ENCODE measurements at places on chromosomes 13 and 19.

DNA sequence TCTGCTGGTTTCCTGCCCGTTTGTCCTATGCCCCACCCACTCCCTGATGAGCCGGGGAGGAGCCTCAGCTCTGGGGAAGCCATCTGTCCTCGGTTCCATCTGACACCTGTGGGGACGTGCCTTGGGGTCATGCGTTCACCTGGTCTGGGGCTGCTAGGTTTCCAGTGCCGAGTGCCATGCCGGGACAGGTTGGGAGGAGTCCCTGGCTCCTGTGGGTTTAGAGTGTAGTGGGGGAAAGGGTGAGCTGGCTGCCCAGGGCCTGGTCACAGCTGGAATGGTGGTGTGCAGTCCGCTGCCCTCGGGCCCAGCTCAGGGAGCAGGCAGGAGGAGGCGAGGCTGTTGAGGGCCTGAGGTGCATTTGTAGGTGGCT lies 2.5 kb downstream of the KDM4B start:
- DNase-seq = no peak

DNA sequence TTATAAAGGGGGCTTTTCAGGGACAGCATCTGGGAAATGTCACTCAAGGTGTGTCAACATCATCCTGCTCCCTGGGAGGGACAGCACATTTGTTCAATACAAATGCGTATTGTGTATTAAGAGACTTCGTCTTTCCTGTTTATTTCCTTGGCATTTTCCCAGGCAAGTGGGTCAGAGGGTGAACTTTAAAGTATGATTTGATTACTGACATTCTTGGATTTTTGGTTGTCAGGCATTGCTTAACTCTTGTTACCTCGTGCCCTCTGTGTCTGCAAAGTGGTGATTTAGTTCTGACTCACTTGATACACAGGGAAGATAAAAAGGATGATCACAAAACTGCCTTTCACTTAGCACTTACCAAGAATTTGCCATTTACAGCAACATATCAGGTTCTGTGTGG lies 292.7 kb downstream of the SUCLA2 start:
- no peak for DNase-seq

- DNase-seq = no peak
Observed at GRCh38 chr19:31054430-31054829, 294.8 kb downstream of the TSHZ3 start.

GRCh38 chr19:14432791-14433553 lies at the start of gene PKN1:
Gene PKN1, plus strand, starts transcription at chr19:14433306. Its CDS starts 216 bp downstream, at chr19:14433522.
- peak; percentile 24 for DNase-seq

GRCh38 chr19:51799774-51800472 lies 5.0 kb downstream of the FPR3 start:
- no peak for DNase-seq

- peak; percentile 26 for DNase-seq
Observed at GRCh38 chr13:50126993-50127725, 111.9 kb downstream of the KCNRG start.

DNA sequence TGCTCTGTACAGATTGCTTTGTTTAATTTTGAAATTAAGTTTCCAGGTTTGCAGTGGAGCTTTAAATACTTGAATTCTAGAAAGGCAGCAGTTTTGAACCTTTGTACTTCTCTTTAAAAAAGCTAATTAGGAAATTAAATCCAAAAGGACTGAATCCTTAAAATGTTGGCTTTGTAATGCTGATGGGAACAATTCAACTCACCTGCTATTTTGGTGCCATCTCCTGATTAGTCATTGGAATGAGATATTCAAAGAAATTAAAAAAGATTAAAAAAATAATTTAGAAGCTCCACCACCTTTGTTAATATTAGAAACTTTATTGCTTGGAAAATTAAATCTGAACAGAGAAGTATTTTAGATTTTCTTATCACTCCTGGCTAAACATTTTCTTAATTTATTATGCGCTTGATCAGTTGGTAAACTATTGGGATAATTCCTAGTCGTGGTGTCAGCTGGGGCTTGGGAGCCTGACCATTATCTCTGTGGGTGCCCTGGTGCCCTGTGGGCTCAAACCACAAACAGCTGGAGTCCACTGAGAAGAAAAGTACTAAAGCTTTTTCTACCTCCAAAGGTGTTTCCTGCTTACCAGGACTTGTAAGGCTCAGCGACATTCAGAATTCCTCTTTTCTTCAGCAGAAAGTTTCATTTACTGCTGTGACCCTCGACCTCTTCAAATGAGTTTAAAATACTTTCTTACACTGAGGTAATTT lies 540.4 kb downstream of the DIAPH3 start:
- DNase-seq = no peak

- DNase-seq = no peak
Observed at GRCh38 chr13:101417501-101417900, 1.2 kb upstream of the NALCN start.

- DNase-seq = no peak
Observed at GRCh38 chr13:51726446-51727193, 77.3 kb downstream of the DHRS12 start.

DNA sequence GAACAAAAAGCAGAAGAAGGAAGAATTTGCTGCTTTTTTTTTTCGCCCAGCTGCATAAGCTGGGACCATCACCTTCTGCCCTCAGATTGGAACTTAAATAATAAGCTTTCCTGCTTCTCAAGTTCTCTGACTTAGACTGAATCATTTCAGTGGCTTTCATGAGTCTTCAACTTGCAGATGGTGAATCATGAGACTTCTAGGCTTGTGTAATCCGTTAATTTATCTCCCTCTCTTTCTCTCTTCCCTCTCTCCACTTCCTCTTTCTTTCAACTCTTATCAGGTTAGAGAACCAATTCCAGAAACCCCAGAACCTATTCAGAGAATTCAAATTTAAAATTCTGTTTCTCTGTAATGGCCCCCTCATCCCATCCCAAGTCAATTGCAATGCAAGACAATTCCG lies 1153.7 kb downstream of the PCDH9 start:
- DNase-seq = no peak

- DNase-seq = no peak
Observed at GRCh38 chr13:21696865-21697448, 26.1 kb downstream of the FGF9 start.

- no peak for DNase-seq
Observed at GRCh38 chr13:102692491-102692826, 2.4 kb downstream of the METTL21C start.

GRCh38 chr13:31862828-31863227 lies 123.5 kb downstream of the RXFP2 start:
- DNase-seq = no peak

- no peak for DNase-seq
Observed at GRCh38 chr13:75050419-75051046, 431.4 kb downstream of the TBC1D4 start.

GRCh38 chr13:66492479-66492878 lies 737.7 kb downstream of the PCDH9 start:
- DNase-seq = no peak

GRCh38 chr19:23547816-23548430 lies 139.1 kb downstream of the ZNF675 start:
- DNase-seq = no peak

DNA sequence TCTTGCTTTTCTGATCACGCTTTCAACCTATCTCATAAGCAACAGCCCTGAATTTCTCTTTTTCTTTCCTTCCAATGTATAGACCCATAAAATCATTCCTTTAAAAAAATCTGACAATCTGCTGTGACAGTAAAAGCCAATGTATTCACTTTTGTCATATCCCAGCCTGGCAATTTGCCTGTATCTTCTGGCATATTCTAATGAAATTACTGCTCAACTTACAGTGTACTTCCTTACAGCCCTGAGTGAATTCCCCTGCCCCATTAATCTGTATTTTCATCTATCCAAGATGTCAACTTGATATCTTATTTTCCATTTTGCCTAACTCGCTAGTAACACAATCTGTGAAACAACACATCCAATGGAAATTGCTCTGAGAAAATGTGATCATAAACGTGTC lies 18.0 kb upstream of the SERP2 start:
- DNase-seq = no peak

DNA sequence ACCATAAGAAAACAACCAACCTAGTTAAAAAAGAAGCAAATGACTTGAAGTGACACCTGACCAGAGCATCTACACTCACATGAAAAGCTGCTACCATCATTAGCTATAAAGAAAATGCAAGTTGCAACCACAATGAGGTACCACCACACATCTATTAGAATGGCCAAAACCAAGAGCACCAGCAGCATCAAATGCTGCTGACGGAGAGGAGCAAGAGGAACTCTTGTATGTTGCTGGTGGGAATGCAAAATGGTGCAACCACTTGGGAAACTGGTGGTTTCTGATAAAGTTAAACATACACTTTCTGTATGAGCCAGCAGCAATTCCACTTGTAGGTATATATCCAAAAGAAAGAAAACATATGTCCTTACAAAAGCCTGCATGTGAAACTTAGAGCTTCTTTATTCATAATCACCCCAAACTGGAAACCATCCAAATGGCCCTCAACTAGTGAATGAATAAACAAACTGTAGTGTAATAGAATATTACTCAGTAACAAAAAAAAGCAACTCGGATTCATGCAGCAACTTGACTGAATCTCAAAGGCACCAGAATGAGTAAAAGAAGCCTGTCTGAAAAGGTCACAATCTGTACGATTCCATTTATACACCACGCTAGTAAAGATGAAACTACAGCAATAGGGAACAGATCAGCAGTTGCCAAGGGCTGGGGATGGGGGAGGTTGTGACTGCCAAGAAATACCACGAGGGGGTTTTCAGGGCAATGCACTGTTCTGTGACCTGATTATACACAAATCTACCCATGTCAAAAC lies 60.9 kb upstream of the RANBP3 start:
- no peak for DNase-seq

DNA sequence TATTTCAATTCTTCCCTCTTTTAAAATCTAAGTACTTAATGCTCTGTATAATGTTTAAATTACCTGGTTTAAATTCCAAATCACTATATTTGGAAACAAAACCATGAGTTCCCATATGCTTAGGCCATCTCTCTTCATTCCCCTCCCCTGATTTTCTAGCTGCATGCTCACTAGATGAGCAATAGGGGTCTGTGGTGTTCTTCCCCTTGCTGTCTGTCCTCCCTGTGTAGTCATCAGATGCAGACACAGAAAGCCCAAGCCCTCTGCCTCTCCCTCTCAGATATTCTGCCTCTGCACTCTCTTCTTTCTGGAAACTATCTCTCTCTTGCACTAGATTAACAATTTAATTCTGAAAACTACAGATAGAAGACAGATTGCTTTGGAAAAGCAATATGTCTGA lies 1730.2 kb downstream of the OLFM4 start:
- DNase-seq = no peak

DNA sequence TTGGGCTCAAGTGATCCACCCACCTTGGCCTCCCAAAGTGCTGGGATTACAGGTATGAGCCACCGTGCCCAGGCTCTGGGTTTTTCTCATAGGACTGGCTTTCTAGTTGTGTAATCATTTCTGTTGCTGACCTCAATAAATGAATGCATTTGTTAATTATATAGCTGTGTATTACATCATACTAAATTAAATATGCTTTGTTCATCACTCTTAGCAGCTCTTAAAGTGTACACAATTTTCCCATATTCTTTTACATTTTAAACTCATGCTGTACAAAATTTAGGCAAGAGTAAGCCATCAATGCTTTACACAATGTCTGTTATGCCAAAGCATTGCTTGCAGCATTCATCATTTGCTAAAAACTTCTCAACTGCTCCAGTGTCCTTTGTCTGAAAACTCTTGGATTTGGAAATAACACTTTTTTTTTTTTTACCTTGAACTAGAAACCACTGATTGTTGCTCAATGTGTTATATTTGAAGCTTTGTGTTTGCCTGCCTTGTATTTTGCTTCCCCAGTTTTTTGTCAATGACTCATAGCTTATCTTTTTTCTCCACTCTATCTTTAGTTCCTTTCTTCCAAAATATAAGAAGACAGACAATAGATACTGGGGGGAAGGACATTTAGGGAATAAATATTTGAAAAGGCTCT lies 31.4 kb downstream of the CCDC122 start:
- DNase-seq = no peak

- no peak for DNase-seq
Observed at GRCh38 chr13:33101835-33102234, 85.6 kb downstream of the KL start.

DNA sequence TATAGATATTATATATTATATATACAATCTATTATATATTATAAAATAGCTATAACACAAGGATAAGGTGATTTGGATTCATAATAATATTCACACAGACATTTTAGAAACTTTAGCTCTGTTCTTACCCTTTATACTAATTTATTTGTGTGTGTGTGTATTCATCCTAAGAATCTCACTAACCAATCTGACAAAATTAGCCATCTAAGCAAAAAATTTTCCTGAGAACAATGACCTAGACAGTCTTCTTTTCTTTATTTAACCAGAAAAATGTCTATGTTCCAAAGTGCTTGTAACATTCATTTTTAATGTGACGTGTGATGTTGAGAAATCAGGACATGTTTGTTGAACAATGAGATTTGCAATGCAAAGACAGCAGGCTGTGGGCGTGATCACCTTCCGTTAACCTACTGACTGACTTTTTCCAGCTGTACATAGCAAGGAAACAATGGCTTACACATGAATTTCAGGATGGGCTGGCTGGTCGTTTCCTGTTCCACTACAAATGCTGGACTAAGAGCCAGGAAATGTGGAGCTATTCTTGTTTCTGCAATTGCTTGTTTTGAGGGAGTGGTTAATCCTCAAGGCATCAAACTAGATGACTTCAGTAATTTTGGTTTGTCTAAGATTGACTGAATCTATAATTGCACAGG lies 634.6 kb upstream of the ARGLU1 start:
- no peak for DNase-seq

DNA sequence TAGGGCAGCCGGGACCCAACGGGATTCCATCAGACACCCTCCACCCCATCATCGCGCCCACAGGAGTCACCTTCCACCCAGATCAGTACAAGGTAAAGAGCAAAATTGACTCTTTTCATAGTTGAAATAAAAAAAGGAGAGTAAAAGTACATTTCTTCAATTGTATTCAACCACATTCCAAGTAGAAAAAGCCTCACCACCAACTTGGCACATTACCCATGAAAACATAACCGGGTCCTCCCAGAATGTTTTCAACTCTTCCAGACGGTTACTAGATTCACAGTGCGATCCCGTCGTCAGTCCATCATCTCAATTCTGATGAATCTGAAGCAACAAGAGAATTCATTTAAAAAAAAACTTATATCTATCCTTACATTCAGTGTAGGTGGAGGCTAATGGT lies 125.2 kb downstream of the RAB20 start:
- no peak for DNase-seq

DNA sequence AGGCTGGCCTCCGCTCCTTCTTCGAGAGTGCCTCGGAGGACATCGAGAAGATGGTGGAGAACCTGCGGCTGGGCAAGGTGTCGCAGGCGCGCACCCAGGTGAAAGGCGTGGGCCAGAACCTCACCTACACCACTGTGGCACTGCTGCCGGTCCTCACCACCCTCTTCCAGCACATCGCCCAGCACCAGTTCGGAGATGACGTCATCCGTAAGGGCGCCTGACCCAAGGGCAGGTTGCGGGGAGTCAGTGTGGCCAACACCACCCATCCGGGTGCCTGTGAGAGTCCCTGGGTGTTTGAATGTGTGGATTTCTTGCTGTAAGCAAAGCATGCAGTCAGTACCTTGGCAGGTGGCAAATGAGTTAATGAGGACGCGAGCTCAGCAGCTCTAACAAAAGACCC lies 78.8 kb downstream of the RYR1 start:
- no peak for DNase-seq

- DNase-seq = no peak
Observed at GRCh38 chr19:21789466-21790085, 22.2 kb upstream of the ZNF100 start.

Data from effector CD4-positive, alpha-beta T cell (primary cell).